A172 (cell line): ENCODE measurements at places on chromosomes 12 and 14. TPM values are rescaled to one million over a fixed set of nuclear protein-coding genes. Genes with fewer than 3 reads are reported as not detected.

The FGF6 gene
- not detected in 2 replicates for total RNA-seq

GRCh38 chr14:73736842-73737241 lies 22.7 kb upstream of the PNMA1 start:
- no peak for DNase-seq

- no peak for DNase-seq
Observed at GRCh38 chr14:88079624-88080023, 74.7 kb downstream of the GPR65 start.

- DNase-seq = no peak
Observed at GRCh38 chr12:87311206-87311605, 718.0 kb downstream of the C12orf50 start.

- peak; percentile 70 for DNase-seq
Observed at GRCh38 chr14:64786296-64787149, 82.3 kb downstream of the PLEKHG3 start.
